ENCODE measurements at places on chromosomes 4 and X. TPM values are rescaled to one million over a fixed set of nuclear protein-coding genes. Genes with fewer than 3 reads are reported as not detected.

Gene MAGEA2
- total RNA-seq, result not detected

DNA sequence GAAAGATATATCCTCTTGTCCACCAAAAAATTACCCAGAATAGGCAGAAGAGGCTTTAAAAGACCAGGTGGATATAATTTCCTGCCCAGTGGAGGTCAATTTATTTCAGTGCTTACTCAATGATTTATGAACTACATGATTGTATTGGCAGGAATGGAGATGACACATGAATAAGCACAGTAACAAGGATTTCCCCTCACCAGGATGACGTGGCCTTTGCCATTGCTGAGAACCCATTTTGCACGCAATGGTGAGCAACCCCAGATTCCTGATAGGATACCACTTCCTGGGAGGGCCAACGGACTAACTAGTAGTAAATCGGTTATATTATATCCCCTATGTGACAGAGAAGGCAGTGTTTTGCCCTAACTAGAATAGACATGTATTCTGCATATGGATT, 11.6 kb upstream of the TTC29 start:
- H3K4me3 ChIP-seq, result no peak overlapping the region
- no peak overlapping the region for H3K27ac ChIP-seq
- H3K36me3 ChIP-seq, result no peaks in the 10 kb centered on the region
- H3K27me3 ChIP-seq, result no peaks in the 10 kb centered on the region
- no peak for DNase-seq
- H3K4me1 ChIP-seq, result no peaks in the 10 kb centered on the region

DNA sequence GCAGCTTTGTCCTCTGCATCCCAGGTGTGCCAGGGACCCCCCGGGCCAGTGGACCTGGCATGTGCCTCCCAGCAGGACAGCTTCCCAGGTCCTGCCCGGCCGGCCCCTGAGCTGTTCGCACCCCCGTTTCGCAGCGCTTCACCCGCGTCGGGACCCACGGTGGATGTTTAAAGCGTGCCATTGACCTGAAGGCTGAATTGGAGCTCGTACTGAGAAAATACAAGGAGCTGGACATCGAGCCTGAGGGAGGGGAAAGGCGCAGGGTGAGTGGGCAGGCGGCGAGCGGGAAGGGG, 7.9 kb downstream of the UVSSA start:
- H3K36me3 ChIP-seq, result no peaks in the 10 kb centered on the region
- H3K4me3 ChIP-seq, result no peak overlapping the region
- H3K4me1 ChIP-seq, result no peaks in the 10 kb centered on the region
- no peak overlapping the region for H3K27ac ChIP-seq
- no peaks in the 10 kb centered on the region for H3K27me3 ChIP-seq

DNA sequence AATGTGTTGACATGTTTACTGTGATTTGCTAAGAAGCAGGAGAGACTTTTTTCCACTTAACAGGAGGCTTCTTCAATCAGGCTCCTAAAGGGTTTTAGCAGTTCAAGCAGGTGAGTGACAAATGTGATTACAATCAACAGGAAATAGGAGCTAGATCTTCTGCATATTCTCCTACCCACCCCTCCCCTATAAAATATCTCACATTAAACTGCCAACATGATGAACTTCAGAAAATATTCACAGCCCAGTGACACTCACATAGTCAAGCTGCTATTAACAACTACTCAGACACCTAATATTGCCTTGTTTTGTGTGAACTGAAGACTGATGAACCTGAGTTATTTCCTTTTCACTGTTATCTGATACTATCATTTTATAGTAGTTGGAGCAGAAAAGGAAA, 55.9 kb upstream of the ANTXR2 start:
- no peak overlapping the region for H3K4me3 ChIP-seq
- H3K27me3 ChIP-seq, result no peaks in the 10 kb centered on the region
- H3K4me1 ChIP-seq, result no peaks in the 10 kb centered on the region
- no peak overlapping the region for H3K27ac ChIP-seq

- H3K4me1 ChIP-seq, result no peaks in the 10 kb centered on the region
- H3K36me3 ChIP-seq, result no peaks in the 10 kb centered on the region
- DNase-seq, result no peak
- H3K27me3 ChIP-seq, result no peaks in the 10 kb centered on the region
Observed at GRCh38 chr4:176627916-176628315, 164.8 kb downstream of the VEGFC start.

DNA sequence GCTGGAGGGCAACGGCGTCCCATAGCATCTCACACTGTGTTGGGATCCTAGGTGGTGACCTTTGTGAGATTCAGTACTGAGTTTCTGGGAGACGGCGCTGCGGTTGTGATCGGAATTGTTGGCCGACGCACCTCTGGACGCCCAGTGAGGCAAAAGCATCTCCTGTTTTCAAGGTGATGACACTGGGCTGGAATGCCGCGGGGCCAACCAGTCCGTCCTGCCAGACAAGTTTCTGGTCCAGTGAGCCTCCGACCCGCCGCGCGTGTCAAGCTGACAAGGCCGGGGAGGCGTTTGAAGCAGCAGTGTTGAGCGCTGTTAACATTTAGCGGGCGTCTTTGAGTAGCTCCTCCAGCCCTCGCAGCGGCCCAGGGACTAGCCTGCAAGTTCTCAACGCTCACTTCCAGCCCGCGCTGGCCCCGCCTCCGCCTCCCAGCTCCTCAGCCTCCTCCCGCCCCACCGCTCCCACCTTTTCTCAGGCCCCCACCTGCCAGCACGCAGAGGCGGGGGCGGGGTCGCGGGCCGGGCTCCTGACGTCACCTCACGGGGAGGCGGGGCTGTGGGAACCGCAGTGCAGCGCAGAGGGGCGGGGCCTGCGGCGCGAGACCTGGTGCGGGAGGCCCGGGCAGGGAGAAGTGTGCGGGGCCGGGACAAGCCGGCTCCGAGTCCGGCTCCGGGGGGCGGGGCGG, 482 bp upstream of the CDS1 start:
- H3K4me1 ChIP-seq, result peaks cover 4% of the 10 kb centered on the region
- no peaks in the 10 kb centered on the region for H3K27me3 ChIP-seq
- DNase-seq, result peak; percentile 98
- no peaks in the 10 kb centered on the region for H3K36me3 ChIP-seq
- peak overlapping the region; percentile 89 for H3K27ac ChIP-seq

Gene DMD
- 38.7 TPM for total RNA-seq

Gene MSANTD1
- total RNA-seq, result 0.61 TPM

DNA sequence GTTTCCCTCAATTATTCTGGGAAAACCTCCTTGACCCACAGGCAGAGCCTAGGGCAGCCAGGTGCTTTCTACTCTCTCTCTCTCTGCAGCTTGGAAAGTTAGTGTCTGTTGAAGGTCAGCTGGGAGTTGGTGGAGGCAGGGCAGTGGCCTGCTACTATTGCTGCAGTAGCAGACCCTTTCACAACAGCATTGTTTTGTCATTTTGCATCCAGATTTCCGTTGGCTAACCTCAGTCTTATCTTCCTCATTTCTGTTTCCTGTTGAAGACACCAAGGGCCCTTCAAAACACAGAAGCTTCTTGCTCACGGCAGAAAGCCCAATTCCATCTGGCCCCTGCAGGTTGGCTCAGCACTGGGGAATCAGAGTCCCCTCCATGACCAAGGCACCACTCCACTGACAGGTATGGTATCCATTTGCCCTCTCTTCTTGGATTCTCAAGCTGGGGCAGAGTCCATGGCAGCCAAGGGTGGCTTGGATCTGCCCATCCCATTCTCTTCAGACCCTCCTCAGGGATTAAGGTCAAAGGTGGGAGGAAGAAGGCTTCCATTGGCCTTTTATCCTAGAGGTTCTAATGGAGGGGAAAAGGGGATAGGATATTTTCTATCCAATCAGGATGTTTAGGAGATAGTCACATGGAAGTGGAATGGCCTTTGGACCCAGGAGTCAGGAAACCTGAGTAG, 24.6 kb downstream of the VSIG4 start:
- no peaks in the 10 kb centered on the region for H3K36me3 ChIP-seq
- no peak overlapping the region for H3K4me3 ChIP-seq

Gene L1CAM
- total RNA-seq, result 3.0 TPM

Gene FDCSP
- not detected for total RNA-seq

GRCh38 chr4:94372991-94373390, 30.4 kb upstream of the HPGDS start:
- H3K27ac ChIP-seq, result no peak overlapping the region
- DNase-seq, result no peak
- H3K4me1 ChIP-seq, result no peaks in the 10 kb centered on the region
- H3K4me3 ChIP-seq, result no peak overlapping the region

DNA sequence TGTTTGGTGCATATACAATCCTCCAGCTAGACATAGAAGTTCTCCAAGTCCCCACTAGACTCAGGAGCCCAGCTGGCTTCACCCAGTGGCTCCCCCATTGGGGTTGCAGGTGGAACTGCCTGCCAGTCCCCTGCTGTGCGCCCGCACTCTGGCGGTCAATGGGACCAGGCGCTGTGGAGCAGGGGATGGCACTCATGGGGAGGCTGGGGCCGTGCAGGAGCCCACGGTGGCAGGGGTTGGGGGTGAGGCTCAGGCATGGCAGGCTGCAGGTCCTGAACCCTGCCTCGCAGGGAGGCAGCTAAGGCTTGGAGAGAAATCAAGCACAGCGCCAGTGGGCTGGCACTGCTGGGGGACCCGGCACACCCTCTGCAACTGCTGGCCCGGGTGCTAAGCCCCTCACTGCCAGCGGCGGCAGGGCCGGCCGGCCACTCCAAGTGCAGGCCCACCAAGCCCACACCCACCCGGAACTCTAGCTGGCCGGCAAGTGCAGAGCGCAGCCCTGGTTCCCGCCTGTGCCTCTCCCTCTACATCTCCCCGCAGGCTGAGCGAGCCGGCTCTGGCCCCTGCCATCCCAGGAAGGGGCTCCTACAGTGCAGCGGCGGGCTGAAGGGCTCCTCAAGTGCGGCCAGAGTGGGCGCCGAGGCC, 12.7 kb upstream of the TMPRSS11D start:
- H3K27ac ChIP-seq, result no peak overlapping the region
- H3K27me3 ChIP-seq, result no peaks in the 10 kb centered on the region
- no peak overlapping the region for H3K4me3 ChIP-seq
- no peaks in the 10 kb centered on the region for H3K4me1 ChIP-seq
- no peak for DNase-seq
- no peaks in the 10 kb centered on the region for H3K36me3 ChIP-seq

DNA sequence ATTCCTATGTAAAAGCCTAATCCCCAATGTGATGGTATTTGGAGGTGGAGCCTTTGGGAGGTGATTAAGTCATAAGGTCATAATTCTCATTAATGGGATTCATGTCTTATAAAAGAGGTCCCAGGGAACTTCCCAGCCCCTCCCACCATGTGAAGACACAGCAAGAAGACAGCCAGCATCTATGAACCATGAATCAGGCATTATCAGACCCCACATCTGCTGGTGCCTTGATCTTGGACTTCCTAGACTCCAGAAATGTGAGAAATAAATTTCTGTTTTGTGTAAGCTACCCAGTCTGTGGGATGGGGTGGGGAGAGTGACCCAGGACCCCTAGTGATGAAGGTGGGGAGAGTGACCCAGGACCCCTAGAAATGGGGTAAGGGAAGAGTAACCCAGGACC, 6.1 kb upstream of the DAPP1 start:
- H3K27me3 ChIP-seq, result no peaks in the 10 kb centered on the region
- DNase-seq, result no peak
- no peaks in the 10 kb centered on the region for H3K36me3 ChIP-seq
- H3K4me3 ChIP-seq, result no peak overlapping the region
- H3K4me1 ChIP-seq, result no peaks in the 10 kb centered on the region
- no peak overlapping the region for H3K27ac ChIP-seq

- no peak overlapping the region for H3K4me3 ChIP-seq
- no peaks in the 10 kb centered on the region for H3K36me3 ChIP-seq
- H3K27ac ChIP-seq, result no peak overlapping the region
- no peaks in the 10 kb centered on the region for H3K4me1 ChIP-seq
Observed at GRCh38 chr4:165740911-165741310, 132.1 kb upstream of the TLL1 start.

DNA sequence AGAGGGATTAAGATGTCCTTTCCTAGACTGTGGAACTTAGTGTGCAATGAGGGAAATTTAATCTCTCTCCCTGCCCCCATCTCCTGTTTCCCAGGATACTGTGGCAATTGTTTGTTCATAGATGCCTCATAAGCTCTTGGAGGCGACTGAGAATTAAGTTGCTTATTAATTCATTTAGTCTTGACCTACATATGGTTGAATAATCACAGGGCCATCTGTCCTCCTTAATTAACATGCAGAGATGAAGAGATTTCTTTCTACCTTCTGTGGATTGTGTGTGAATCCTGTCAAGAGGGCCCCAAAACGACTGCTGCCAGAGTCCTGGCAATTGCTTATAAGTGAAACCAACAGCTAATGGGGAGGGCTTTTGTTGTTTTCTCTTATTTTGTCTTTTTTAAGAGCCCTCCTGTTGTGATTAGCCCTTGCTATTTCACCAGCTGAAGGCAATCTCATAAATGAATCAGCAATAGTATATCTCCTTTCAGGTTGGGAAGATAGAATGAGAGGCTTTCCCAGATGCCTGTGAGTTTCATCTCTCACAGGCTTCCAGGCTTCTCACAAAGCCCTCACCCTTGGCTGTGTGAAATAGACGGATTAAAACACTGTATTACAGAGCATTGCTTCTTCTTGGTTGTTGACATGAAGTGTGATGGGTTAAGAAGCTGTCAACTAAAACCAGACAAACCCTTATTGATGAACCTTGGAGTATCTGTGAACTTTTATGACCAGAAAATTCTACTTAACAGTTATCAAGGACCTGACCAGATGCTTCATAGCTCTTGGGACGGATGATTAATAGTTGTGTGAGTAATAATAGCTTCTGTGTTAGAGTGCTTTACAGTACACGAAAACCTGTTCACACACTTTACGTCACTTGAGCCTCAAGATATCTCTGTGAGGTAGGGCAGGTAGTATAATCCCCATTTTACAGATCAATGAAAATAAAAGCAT, 58.5 kb downstream of the PGRMC2 start:
- DNase-seq, result no peak
- H3K27ac ChIP-seq, result no peak overlapping the region
- no peaks in the 10 kb centered on the region for H3K27me3 ChIP-seq
- H3K36me3 ChIP-seq, result no peaks in the 10 kb centered on the region

Gene NUDT10
- 48.0 TPM for total RNA-seq

GRCh38 chr4:7828793-7829301, 110.8 kb downstream of the AFAP1 start:
- no peaks in the 10 kb centered on the region for H3K27me3 ChIP-seq
- H3K36me3 ChIP-seq, result no peaks in the 10 kb centered on the region
- H3K4me3 ChIP-seq, result no peak overlapping the region
- H3K4me1 ChIP-seq, result peaks cover 13% of the 10 kb centered on the region
- DNase-seq, result no peak

Gene MSX1
- total RNA-seq, result 2.9 TPM

DNA sequence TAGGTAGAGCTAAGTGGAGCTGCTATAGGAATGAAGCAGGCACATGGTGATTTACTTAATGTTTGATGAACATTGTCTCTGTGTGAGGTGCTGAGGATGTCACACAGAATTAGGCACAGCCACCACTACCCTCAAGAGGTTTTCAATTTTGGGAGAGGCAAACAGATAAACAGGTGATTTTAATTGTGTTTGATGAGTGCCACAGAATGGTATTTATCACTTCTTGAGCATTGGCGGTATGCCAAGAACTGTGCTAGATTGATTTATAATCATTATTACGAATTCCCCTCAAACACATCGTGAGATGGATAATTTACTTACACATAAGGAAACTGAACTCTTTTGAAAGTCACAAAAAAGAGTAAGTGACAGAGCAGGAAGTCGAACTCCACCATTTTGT, 74.8 kb downstream of the FREM3 start:
- H3K27me3 ChIP-seq, result no peaks in the 10 kb centered on the region
- H3K4me1 ChIP-seq, result peaks cover 3% of the 10 kb centered on the region

Gene PDGFC
- total RNA-seq, result 25.3 TPM

GRCh38 chr4:149056615-149057014, 614.4 kb upstream of the NR3C2 start:
- no peaks in the 10 kb centered on the region for H3K36me3 ChIP-seq
- no peaks in the 10 kb centered on the region for H3K4me1 ChIP-seq
- H3K4me3 ChIP-seq, result no peak overlapping the region

Gene TKTL1
- total RNA-seq, result not detected

GRCh38 chr4:147658501-147658900, 25.5 kb downstream of the PRMT9 start:
- H3K4me1 ChIP-seq, result no peaks in the 10 kb centered on the region
- no peak for DNase-seq
- no peaks in the 10 kb centered on the region for H3K27me3 ChIP-seq
- H3K4me3 ChIP-seq, result no peak overlapping the region
- H3K27ac ChIP-seq, result no peak overlapping the region

Gene OTC
- 0.34 TPM for total RNA-seq

All from ovary (tissue), 10 donors.